NCI-H1417 treated with DMSO at 0.1 percent for 48 hours (cell line): ENCODE measurements at places on chromosomes 13 and 19.

- DNase-seq, result no peak
These were observed 26.5 kb downstream of the SH3GL1 start for GRCh38 chr19:4373601-4374497.

GRCh38 chr19:41999071-41999877, 5.2 kb upstream of the ATP1A3 start:
- no peak for DNase-seq

DNA sequence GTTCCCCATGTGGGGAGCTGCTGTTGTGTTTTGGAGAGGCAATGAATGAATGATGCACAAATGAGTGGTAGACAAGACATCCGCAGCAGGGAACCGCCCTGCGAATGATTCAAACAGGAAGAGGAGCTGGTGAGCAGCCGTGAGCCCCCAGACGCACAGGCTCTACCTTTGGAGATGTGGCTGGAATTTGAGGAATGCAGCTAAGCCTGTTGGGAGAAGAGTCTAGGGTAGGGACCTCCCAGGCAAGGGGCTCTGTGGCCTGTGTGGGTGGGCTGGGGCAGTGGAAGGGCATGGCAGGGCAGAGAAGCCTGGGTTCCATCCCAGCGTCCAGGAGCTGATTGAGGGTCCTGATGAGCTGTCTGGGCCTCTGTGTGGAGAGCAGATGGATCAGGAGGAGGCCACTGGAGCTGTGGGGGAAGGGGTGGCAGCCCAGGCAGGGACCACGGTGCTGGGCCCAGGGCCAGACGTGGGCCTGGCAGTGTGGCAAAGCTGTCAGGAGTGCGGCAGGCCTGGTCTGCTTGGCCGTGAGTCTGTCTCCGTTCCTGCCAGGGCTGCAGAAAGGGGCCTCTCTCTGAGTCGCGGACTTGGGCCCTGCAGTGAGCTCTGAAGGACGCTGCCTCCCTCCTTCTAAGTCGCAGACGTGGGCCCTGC, 41.8 kb upstream of the DCUN1D2 start:
- DNase-seq, result no peak

GRCh38 chr13:113969973-113970611, 3.8 kb downstream of the C13orf46 start:
- no peak for DNase-seq

DNA sequence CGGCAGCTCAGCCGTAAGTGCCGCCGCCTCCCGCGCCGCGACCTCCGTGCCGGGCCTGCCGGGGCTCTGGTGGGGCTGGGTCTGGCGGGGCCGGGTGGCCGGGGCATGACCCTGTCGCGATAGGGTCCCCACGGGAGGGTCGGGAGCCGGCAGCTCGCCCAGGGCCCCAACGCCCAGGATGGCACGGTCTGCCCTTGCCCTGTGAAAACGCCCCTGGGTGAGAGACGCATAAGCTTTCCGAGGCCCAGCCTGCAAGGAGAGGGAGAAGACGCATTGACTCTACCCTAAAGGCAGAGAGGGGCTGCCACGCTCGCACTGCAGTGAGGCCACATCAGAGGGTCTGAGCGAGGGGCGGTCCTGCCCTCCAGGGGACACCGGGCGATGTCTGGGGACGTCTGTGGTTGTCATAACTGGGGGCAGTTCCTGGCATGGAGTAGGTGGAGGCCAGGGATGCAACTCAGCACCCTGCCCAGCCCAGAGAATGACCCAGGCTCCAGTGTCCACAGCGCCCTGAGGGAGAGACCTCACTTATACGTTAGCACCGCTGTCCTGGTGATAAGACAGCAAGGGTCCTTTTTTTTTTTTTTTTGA, 539 bp downstream of the ZNF554 start:
- no peak for DNase-seq
